ENCODE measurements at places on chromosomes 11 and 22. TPM values are rescaled to one million over a fixed set of nuclear protein-coding genes. Genes with fewer than 3 reads are reported as not detected.

- H3K27ac ChIP-seq: no peak overlapping the region
- H3K36me3 ChIP-seq: no peaks in the 10 kb centered on the region
- H3K4me3 ChIP-seq: no peak overlapping the region
- peaks cover 19% of the 10 kb centered on the region for H3K4me1 ChIP-seq
- no peak for DNase-seq
Observed at GRCh38 chr11:7522121-7522520, 8.3 kb downstream of the PPFIBP2 start.

- no peak overlapping the region for H3K27ac ChIP-seq
- peaks cover 13% of the 10 kb centered on the region for H3K4me1 ChIP-seq
- H3K27me3 ChIP-seq: no peaks in the 10 kb centered on the region
- H3K4me3 ChIP-seq: no peak overlapping the region
Observed at GRCh38 chr11:119152604-119153003, 3.8 kb downstream of the ABCG4 start.

DNA sequence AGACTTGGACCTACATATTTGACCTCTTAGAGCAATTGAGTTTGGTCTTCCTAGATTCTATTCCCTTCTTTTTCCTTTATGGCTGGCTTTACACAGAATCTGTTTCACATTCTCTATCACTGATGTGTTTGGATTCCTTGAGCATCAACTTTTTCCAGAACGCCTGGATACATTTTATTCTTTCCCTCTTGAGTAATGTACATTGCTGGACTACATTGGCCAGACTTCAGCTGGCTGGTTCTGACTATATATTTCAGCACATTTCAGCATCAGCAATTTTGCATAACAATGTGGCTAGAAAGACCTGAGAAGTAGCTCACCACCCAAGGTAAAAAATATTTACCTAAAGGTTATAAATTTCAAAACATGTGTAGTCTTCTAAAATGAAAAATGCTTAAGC is 2198.2 kb upstream of the RAG2 start:
- H3K4me1 ChIP-seq: no peaks in the 10 kb centered on the region
- no peaks in the 10 kb centered on the region for H3K36me3 ChIP-seq
- H3K4me3 ChIP-seq: no peak overlapping the region
- H3K27me3 ChIP-seq: no peaks in the 10 kb centered on the region
- DNase-seq: no peak
- no peak overlapping the region for H3K27ac ChIP-seq

DNA sequence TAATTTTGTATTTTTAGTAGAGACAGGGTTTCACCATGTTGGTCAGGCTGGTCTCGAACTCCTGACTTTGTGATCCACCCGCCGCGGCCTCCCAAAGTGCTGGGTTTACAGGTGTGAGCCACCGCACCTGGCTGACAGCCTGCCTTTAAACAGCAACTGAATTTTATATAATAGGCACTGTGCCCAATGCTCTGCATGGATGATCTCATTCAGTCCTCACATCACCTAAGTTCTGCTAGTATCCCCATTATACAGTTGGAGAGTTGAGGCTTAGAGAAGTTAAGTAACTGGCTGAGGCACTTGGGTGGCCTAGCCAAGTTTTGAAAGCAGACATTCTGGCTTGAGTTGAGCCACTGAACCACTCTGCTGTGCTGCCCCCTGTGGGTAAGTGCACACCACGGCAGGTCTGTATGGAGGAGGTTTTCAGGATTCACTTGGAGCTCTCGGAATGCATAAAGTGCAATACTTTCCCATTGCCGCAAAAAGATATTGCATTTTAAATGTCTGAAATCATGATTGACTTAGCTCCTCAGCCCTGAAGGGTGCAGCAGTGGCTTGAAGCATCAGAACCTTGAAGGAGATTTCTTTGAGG is 112.4 kb downstream of the LDLRAD3 start:
- no peak overlapping the region for H3K4me3 ChIP-seq
- peaks cover 9% of the 10 kb centered on the region for H3K4me1 ChIP-seq
- DNase-seq: no peak
- H3K36me3 ChIP-seq: no peaks in the 10 kb centered on the region
- no peaks in the 10 kb centered on the region for H3K27me3 ChIP-seq

CBLIF gene
- total RNA-seq: not detected

MARK2 gene
- 38.1 TPM for total RNA-seq

GSTT2B gene
- total RNA-seq: 3.4 TPM

DNA sequence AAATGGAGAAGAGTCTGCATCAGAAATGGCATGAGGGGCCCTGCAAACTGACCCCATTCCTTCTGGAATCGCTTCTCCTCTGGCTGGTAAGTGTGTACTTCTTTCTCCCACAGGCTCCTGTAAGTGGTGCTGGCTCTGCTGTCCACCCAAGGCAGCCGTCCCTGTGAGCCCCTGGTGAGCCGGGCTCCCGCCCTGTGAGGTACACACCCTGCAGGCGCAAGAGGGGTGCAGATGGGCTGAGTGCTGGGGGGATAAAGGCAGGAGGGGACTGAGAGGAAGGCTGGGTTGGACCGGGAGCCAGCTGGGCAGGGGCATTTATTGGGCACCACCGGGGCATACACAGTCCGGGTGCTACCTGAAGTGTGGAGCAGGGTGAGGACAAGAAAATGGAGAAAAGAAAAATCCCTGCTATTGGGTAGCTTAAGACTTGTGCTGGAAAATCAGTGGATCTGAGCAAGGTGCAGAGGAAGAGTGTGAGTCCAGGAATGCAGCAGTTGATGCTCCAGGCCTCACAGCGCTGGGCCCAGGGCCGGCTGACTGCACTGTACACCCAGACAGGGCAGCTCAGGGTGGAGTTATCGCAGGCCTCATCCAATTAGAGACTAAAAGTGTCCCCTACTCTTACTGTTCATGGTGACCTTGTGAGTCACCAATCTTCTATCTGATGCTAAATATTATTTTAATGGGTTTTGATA is 455.1 kb upstream of the B3GAT1 start:
- no peak overlapping the region for H3K4me3 ChIP-seq
- H3K36me3 ChIP-seq: no peaks in the 10 kb centered on the region
- H3K27ac ChIP-seq: no peak overlapping the region
- no peak for DNase-seq
- H3K4me1 ChIP-seq: no peaks in the 10 kb centered on the region
- H3K27me3 ChIP-seq: peaks cover 19% of the 10 kb centered on the region

ALDH3B1 gene
- total RNA-seq: 17.2 TPM

DNA sequence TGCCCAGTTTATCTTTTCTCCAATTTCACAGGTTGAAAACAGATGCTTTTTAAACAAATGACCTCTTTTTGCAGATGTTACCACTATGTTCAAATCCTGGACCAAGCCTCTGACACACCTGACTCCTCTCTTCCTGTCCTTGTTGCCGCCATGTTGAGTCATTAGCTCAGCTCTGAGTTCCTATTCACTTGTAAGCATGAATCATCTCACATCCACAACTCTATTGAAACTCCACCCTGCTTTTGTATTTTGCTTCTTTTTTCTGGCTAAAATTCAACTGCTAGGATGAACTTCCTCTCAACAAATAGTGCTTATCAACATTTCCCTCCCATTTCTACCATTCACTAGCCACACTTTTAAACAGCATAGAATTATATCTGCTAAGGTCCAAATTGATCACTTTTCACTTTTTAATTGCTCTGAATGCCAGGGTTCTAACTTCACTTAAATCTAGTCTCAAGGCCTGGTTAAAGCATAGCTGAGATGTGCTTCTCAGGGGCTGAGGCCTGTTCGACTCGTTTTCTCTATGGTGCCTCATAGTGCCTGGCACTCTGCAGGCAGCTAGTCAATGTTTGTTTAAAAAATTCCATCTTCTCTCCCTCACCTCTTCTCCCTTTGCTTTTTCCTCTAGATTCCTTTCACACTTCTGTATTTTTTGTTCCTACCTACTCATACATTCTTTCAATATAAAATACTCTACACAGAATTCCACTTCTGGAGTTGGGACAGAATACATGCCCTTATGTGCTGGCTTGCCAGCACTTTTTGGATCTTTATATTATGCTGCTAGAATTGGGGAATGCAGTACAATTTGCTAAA is 3.9 kb downstream of the JOSD1 start:
- DNase-seq: no peak
- H3K4me1 ChIP-seq: peaks cover 75% of the 10 kb centered on the region
- peak overlapping the region; percentile 98 for H3K27ac ChIP-seq
- peak overlapping the region; percentile 19 for H3K4me3 ChIP-seq

MCHR1 gene
- 2.1 TPM for total RNA-seq

IL17REL gene
- total RNA-seq: not detected

- DNase-seq: no peak
- H3K4me3 ChIP-seq: no peak overlapping the region
- no peak overlapping the region for H3K27ac ChIP-seq
- peaks cover 6% of the 10 kb centered on the region for H3K27me3 ChIP-seq
Observed at GRCh38 chr11:95035316-95035715, 10.3 kb downstream of the KDM4E start.

GRCh38 chr11:14249121-14249963 is 109.6 kb downstream of the RRAS2 start:
- H3K4me1 ChIP-seq: peaks cover 7% of the 10 kb centered on the region
- H3K4me3 ChIP-seq: no peak overlapping the region
- H3K27me3 ChIP-seq: no peaks in the 10 kb centered on the region
- no peaks in the 10 kb centered on the region for H3K36me3 ChIP-seq
- DNase-seq: no peak

DNA sequence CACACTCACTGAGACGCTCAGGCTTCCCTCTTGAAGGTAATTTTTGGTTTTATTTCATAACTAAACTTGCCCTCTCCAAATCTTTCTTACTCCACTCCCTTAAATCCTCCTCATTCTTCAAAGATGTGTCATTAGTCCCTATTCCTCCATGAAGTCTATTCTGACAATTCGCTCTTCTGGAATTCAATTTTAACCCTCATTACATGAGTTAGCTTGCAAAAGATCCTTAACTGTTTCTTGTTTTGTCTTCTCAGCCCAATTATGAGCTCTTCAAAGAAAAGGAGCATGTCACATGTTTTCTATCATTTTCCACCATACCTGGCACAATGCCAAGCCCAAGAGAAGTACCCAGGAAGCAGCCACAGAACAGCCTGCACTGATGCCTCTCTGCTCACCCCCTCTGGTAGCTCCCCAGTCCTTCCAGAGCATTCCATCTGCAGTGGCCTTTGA is 13.0 kb downstream of the GALNT18 start:
- no peaks in the 10 kb centered on the region for H3K27me3 ChIP-seq
- H3K4me3 ChIP-seq: no peak overlapping the region
- H3K4me1 ChIP-seq: peaks cover 27% of the 10 kb centered on the region
- DNase-seq: no peak
- H3K36me3 ChIP-seq: no peaks in the 10 kb centered on the region

DNA sequence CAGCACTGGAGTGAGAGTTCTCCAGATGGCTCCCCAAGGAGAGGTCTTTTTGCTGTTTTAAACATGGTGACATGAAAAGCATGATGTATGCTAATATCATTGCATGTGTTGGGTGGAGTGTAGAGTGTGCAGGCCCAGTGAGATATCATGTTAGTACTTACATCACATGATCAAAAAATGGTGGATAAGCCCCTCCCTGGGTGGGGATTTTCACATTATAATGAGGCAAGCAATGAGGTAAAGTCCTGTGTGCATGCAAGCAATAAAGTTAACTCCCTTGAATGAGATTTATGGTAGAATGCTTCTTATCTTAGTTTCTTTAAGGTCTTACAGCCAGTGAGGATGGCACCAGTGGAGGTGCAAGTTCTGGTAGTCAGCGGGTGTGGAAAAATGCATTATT is 8.5 kb downstream of the FAM111B start:
- no peaks in the 10 kb centered on the region for H3K27me3 ChIP-seq
- no peak overlapping the region for H3K27ac ChIP-seq
- no peaks in the 10 kb centered on the region for H3K4me1 ChIP-seq
- no peak for DNase-seq
- no peaks in the 10 kb centered on the region for H3K36me3 ChIP-seq

- peak; percentile 10 for DNase-seq
- no peak overlapping the region for H3K27ac ChIP-seq
- no peak overlapping the region for H3K4me3 ChIP-seq
- H3K27me3 ChIP-seq: no peaks in the 10 kb centered on the region
Observed at GRCh38 chr11:36343436-36343835, 47.3 kb downstream of the PRR5L start.

DNA sequence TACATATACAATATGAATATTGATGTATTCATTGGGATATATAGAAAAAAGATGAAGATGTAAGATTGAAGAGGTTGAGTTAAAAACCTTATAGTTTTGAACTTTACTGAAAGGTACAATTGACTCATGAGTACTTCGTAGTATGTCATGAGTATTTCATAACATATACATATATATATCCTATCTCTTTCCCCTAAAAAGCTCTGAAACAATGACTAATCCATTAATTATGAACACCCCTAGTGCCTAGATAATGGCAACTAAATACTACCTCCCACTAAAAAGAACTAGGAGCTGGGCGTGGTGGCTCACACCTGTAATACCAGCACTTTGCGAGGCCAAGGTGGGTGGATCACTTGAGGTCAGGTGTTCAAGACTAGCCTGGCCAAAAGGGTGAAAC is 31.5 kb downstream of the SLC35F2 start:
- DNase-seq: no peak
- H3K27me3 ChIP-seq: no peaks in the 10 kb centered on the region
- H3K36me3 ChIP-seq: no peaks in the 10 kb centered on the region
- no peaks in the 10 kb centered on the region for H3K4me1 ChIP-seq
- H3K4me3 ChIP-seq: no peak overlapping the region

DNA sequence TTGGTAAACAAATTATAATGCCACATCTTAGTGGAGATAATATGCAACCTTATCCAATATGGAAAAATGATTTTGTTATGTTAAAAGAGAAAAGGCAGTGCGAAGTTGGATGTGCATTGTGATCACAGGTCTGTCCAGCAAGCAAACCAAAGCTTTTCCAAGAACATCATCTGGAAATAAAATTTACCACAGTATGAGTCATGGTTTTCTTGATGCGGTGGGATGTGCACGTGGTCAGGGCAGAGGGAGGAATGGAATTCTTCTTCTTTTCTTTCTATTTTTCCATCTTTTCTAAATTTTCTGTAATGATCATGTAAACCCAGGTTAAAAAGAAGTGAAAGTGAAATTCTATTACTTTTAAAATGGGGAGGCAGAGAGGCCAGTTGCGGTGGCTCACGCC is 169.8 kb downstream of the C11orf91 start:
- H3K4me3 ChIP-seq: no peak overlapping the region
- no peaks in the 10 kb centered on the region for H3K4me1 ChIP-seq
- DNase-seq: peak; percentile 37
- H3K27ac ChIP-seq: no peak overlapping the region
- no peaks in the 10 kb centered on the region for H3K36me3 ChIP-seq
- no peaks in the 10 kb centered on the region for H3K27me3 ChIP-seq

DNA sequence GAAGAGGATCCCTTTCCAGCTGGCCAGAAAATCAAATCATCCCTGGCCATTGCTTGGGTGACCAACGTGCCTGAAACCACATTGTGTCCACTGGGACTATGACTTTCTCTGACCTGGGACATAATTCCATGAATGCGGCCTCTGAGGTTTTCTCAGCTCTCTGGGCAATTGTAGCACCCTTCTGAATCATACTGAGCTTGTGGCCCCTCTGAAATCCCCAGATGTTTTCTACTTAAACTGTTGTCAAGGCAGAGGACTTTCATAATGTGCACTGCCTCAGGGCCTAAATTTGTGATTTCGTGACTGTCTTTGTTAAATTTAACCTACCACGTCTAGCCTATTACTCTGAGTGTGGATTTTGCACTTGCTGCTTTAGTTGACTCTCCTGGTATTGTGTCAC is 321.1 kb upstream of the PLET1 start:
- no peak overlapping the region for H3K4me3 ChIP-seq
- H3K36me3 ChIP-seq: no peaks in the 10 kb centered on the region
- H3K4me1 ChIP-seq: peaks cover 30% of the 10 kb centered on the region
- peak; percentile 39 for DNase-seq
- peak overlapping the region; percentile 64 for H3K27ac ChIP-seq
- H3K27me3 ChIP-seq: no peaks in the 10 kb centered on the region

GRCh38 chr22:30813936-30814335 is 119.3 kb downstream of the OSBP2 start:
- no peak overlapping the region for H3K27ac ChIP-seq
- H3K4me1 ChIP-seq: no peaks in the 10 kb centered on the region
- H3K4me3 ChIP-seq: no peak overlapping the region

Measured in esophagus muscularis mucosa (tissue), 4 donors.